ENCODE measurements at places on chromosomes 7 and 10.

DNA sequence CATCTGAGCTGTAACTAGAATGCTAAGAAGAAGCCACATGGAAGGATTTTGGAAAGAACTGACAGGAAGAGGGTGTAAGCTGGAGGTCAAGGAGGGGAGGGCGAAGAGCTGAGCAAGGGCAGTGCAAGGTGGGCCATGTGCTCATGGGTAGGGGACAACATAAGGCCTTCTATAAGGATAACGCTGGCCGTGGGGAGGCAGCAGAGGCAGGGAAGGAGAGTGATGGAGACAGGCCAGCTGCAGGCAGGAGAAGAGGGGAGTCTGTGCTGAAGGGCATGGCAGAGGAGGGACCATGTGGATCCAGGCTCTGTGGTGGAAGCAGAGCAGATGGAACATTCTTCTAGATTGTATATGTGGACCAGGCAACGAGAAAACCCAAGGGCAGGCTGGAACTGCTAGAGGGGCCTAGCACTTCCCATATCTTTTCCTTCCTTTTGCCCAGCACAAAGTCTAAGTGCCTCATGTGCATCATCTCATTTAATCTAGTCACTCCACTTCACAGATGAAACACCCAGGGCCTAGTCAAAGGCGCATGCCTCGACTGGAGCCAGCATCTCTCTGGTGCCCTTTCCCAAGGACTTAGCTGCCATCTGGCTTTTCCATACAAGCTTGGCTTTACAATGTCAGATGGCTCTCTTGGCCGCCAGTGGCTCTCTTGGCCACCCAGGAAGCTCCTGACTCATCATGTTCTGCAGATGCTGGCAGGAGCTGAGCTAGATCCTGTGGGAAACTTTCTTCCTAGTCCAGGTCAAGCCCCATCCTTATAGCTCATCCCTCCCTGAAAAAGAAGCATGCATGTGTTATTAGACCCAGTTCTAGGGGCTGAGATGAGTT is 6.6 kb downstream of the LRRC18 start:
- DNase-seq: no peak

- no peak for DNase-seq
These were observed 123.0 kb upstream of the SGCE start for GRCh38 chr7:94778711-94779459.

- no peak for DNase-seq
These were observed 135.1 kb downstream of the NPY start for GRCh38 chr7:24419077-24419476.

- no peak for DNase-seq
These were observed 785 bp downstream of the WDR86 start for GRCh38 chr7:151408839-151409666.

DNA sequence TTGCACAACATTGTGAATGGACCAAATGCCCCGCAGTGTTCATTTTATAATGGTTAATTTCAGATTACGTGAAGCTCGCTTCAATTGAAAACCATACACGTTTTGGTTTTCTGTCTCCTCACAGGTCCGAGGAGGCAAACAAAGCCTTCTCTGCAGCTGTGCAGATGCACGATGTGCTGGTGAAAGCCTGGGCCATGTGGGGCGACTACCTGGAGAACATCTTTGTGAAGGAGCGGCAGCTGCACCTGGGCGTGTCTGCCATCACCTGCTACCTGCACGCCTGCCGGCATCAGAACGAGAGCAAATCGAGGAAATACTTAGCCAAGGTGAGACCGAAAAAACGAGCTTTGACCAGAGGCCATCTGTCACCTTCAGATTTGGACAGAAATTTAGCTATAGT is 110.3 kb downstream of the TRRAP start:
- no peak for DNase-seq
